Activated T-helper 1 cell treated with anti-CD3 and anti-CD28 coated beads, Interleukin-2, amount 50 U/mL, for 16 hours (primary cell): ENCODE measurements at places on chromosomes 2 and 18.
A peak's percentile ranks its signal among the peaks of the same experiment; 100 is the strongest.

DNA sequence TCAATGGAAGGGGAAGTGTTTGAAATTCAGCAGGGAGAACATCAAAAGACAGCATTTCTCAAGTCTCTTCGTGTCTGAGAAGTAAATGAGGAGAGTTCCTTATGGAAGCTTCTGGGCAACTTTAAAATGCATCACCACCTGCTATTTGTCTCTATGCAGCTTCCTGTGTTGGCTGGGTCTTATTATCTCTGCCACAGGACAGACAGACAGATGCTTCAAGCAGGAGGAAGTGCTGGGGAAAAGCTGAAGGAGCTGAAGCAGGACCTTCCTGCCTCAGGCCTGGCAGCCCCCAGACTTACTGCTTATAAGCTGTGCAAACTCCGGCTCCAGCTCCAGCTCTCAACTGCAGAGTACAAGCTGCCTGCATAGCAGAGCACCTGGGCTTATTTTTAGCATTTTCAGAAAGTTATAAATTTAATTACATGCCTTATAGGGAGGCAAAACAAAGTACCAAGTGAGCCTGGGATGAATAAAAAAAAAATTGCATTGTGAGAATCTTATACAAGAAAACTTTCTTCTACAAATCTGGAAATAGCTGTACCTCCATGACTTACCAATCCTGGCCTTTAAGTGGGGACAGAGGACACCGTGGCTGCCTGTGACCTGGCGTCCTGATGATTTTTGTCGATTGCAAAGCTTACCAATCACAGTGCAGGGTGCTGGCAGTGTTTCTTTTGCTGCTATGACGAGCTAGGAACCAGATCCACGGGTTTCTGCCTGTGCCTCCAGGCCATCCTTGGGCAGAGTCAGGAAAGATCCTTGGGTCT, 206.3 kb downstream of the SEPTIN10 start:
- no peak for DNase-seq

GRCh38 chr2:127313406-127313805, 19.5 kb upstream of the ERCC3 start:
- no peak for DNase-seq

DNA sequence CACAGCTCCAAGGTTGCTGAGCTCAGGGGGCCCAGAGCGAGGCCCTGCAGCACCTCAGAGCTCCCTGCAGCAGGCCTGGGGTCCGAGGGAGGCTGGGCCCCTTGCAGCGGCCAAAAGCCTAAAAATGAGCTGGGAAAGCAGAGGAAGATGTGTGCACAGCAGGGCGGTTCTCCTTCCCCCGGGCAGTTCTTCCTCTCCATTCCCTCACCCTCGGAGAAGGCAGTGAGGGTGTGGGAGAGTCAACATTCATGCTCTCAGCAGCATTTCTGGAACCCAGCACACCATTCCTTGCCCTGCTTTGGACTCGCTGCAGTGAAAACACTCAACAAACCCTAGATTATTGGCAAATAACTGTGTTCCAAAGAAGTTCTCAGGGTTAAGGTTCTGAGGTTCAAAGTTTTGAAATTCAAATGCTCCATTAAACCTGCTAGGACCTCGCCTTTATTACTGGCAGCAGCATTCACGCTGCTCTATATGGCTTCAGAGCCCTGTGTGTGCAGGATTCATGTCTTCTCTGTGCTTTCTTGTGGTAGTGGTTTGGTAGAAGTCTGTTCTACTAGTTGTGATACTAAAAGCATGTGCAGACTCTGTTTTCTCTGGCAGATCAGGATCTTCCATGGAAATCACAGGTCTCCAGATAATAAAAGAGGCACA, 79.1 kb downstream of the CTIF start:
- no peak for DNase-seq

- no peak for DNase-seq
These were observed 69.9 kb downstream of the RHOB start for GRCh38 chr2:20516646-20517341.

DNA sequence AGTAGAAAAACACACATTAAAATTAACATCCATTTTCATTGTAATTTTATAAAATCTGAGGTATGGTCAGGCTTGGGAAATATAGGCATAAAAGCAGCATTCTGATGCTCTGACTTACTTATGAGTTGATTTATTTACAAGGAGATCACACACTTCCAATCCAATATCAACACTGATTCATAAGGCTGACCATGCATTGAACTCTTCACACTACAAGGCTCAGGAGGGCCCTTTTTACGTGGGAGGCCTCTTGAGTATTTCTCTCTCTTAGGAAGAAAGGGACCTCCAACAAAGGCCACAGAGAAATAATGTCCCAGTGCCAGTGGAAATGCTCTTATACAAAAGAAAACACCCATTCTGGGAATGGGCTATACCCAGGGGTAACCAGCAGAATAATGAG, 222.8 kb downstream of the NAPG start:
- no peak for DNase-seq

- no peak for DNase-seq
These were observed 52.3 kb downstream of the DDX1 start for GRCh38 chr2:15643791-15644585.

DNA sequence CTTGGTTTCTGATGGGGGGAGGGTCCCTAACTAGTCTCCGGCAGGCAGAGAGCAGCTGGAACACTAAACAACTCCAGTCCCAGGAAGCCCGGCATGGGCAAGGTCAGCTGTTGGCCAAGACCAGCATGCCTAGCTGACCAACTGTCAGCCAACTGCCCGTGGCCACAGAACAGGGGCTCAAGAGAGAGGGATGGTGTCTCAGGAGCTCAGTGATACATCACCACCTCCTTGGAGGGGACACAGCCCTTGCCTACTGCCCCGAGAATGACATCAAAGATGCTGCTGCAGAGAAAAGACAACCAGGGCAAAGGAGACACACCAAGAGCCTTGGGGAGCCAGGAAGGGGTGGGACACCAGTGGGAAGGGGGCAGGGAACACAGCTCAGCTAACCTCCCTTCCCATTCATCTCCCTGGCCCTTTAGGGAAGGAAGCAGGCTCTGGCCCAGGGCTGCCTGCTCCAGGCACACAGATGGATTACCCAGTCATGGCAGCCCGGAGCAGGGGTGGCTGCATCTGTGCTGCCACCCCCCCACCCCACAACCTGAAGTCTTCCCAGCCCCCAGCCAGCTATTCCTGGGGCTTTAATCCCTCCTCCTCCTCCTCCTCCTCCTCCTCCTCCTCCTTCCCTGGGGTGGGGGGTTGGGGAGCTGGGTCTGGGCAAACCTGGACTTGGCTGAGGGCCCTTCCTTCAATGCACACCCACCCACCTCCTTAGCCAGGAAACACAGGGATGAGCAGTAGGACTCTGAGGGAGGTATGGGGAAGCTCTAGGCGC, 1.9 kb downstream of the BIN1 start:
- DNase-seq, result no peak

GRCh38 chr2:141911485-141912066, 219.2 kb downstream of the LRP1B start:
- DNase-seq, result no peak

DNA sequence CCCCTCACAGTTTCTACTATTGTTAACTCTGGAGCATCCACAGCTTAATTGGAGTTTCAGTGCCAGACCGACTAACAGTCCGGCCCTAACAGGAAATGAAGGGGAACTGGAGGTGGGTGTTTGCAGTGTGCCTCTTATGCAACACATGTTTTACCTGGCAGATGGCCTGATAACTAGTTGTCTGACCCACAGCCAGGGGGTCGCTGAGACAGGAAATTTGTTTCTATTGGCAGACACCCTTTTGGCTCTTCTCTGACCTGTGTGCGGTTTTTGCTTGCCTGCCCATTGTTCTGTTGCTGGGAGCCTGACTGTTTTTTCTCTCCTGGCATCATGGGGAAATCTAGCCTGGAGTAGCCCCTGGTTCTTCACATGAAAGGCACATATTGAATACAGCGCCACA, 1329.8 kb downstream of the DSC3 start:
- no peak for DNase-seq

GRCh38 chr18:23059541-23060465, 75.5 kb upstream of the CABLES1 start:
- no peak for DNase-seq

DNA sequence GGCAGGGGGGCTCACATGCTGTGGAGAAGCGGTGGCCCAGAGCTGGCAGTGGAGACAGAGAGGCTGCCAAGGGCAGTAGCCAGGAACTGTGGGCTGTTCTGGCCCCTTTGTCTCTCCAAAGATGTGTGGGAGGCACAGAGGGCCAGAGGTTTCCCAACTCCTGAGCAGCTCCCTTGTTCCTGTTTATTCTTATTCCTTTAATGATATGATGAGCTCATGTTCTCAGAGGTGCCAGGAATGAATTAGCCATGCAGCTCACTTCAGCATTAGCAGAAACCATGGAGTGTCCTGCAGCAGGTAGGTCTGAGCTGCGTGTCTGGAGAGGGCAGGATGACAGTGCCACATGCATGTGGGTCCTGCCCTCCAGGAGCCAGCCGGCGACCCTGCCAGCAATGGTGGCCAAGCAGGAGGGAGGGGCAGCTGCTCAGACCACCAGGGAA, 77.9 kb upstream of the FZD7 start:
- DNase-seq, result no peak

GRCh38 chr2:217628061-217628460, 374.7 kb downstream of the TNS1 start:
- no peak for DNase-seq

GRCh38 chr2:139622691-139623090, 842.5 kb upstream of the NXPH2 start:
- no peak for DNase-seq

- no peak for DNase-seq
These were observed 15.0 kb upstream of the OTOF start for GRCh38 chr2:26492749-26493515.

- no peak for DNase-seq
These were observed 56.0 kb downstream of the TMEM247 start for GRCh38 chr2:46535360-46535759.

GRCh38 chr2:155747531-155747930, 585.0 kb downstream of the NR4A2 start:
- DNase-seq, result no peak

GRCh38 chr2:15895615-15896469, 44.5 kb upstream of the MYCN start:
- no peak for DNase-seq

- DNase-seq, result no peak
These were observed 293.0 kb upstream of the SPHKAP start for GRCh38 chr2:228474466-228474865.

DNA sequence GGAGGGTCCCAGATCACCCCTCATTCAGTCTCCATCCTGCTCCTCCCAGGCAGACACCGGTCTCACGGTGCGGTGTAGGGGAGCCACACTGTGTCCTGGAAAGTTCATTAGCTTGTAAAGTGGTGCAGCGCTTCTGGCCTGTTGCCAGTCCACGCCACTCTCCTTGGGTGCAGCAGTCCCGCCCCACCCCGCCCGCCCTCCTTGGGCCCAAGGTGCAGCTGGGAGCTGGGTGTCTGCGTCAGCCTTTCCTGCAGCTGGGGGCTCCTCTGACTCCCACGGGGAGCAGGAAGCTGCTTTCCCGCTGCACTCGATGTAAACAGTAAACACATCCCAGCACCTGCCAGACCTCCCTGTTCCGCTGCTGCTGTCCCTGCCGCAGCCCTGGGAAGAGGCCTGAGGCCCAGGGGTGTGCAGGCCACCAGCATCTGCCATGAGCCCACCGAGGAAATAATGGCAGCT, 53.8 kb upstream of the ASB18 start:
- DNase-seq, result no peak

DNA sequence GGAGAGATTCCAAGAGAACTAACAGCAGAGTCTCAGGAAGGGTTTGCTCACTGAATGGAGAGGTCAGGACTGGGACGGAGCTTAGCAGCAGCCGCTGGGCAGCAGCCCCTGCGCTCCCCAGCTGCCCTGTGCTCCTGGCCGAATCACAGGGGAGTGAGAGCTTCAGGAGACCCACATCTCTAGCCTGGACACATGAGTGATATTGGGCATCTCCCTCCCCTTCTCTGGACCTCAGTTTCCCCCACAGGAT, 511 bp downstream of the MATN3 start:
- no peak for DNase-seq

GRCh38 chr2:16169381-16169960, 229.1 kb downstream of the MYCN start:
- DNase-seq, result no peak

DNA sequence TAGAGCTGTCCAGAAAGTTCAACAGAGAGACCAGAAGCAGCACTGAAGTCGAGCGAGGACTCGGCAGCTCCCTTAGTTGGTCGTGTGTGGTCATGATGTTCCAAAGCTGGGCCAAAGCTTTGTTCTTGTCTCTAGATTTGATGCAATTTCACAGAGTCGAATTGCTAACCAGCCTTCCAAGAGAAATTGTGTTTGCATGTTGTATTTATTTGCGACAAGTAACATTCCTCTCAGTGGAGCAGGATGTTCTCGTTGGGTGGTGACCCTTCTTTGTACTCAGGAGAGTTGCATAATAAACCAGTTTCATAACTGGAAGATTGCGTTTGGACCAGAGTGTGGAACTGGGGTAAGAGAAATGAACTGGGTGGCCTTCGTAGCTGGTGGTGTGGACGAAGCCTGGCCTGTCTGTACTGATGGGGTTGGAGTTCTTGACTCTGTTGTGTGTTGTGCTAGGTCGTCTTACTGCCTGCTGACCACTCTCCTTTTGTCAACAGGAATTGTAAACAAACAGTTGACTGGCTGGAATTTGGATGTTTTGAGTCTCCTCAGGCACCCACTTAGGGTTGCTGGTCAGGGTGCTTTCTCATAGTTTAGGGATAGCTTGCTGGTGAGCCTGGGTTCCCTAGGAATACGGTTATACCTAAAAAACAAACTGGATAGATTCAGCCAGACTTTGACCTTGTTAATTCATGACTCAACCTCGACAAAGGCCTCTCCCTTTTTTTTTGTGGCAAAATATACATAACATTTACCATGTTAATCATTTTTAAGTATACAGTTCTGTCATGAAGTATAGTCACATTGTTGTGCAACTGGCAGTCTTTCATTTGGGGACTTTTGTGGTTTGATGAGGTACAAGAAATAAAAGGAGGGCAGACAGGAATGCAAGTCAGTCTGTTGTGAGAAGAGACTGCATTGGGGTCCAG, 28.9 kb upstream of the TOGARAM2 start:
- DNase-seq, result no peak

- no peak for DNase-seq
These were observed 4.2 kb upstream of the POU3F3 start for GRCh38 chr2:104849618-104850141.

DNA sequence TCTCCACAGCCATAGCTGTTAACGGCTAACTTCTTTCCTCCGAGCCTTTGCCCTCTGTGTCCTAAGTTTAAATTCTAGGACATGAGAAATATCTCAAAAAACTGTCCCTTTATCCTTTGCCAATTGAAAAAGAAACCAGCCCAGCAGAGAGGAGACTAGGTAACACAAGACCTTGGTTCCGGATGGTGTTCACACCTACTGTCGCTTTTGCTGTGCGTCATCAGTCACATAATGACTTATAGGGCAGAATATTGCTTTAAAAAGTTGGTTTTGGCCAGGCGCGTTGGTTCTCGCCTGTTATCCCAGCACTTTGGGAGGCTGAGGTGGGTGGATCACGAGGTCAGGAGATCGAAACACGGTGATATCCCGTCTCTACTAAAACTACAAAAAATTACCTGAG, 66.2 kb downstream of the SP3 start:
- DNase-seq, result no peak

GRCh38 chr2:220687231-220687843, 884.8 kb downstream of the EPHA4 start:
- peak; percentile 26 for DNase-seq
